Erythroblast (primary cell): ENCODE measurements at places on chromosomes 16 and 17.

DNA sequence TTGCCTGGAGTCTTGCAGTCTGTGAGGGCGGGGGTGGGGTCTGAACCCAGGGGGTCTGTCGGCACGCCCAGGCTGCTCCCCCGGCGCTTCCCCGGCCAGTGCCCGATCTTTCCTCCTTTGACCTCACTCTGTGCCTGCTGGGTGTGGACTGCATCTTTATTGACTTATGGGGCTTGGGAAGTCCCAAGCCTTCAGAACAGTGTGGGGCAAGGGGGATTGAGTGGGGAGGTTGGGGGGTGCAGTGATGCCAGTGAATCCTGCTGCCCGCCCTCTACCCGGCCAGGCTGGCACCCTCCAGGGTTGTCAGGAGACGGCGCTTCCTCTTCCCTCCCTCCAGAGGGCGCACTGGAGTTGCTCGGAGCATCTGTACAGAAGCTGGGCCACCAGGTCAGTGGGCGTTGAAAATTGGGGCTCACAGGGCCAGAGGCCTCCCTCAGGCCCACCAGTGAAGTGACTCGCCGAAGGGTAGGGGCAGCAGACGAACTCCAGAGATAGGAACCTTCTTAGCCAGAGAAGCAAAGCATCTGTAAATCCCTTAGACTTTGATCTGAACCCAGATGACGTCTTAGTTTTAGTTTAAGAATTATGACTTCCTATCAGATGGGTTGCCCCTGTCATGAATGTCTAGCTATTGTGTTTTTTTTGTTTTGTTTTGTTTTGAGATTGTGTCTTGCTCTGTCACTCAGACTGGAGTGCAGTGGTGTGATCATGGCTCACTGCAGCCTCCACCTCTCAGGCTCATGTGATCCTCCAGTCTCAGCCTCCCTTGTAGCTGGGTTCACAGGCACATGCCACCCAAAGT, 184.8 kb upstream of the CIBAR2 start:
- peak; percentile 61 for DNase-seq

DNA sequence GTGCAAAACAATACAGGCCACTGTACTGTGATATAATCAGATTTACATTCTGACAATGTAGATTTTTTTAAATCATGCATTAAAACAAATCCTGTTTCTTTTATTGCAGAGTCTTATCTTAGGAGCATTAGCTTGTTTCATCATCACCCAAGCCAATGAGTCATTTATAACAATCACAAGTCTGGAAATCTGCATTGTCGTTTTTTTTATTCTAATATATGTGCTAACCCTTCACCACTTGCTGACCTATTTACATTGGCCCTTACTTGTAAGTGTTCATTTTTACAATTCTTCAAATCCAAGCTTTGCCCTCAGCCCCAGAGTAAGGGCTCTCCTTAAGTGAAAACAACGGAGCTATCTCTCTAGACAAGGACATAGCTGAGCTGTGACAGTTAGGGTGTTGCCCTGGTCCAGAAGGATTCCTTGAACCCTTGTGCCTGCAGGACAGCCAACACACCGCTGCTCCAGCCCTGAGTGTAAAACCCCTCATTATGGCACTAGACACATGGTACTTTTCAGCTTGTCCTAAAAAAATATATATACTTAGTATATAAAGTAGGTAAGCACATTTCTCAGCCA, 3.7 kb downstream of the CMTM1 start:
- DNase-seq = peak; percentile 44

DNA sequence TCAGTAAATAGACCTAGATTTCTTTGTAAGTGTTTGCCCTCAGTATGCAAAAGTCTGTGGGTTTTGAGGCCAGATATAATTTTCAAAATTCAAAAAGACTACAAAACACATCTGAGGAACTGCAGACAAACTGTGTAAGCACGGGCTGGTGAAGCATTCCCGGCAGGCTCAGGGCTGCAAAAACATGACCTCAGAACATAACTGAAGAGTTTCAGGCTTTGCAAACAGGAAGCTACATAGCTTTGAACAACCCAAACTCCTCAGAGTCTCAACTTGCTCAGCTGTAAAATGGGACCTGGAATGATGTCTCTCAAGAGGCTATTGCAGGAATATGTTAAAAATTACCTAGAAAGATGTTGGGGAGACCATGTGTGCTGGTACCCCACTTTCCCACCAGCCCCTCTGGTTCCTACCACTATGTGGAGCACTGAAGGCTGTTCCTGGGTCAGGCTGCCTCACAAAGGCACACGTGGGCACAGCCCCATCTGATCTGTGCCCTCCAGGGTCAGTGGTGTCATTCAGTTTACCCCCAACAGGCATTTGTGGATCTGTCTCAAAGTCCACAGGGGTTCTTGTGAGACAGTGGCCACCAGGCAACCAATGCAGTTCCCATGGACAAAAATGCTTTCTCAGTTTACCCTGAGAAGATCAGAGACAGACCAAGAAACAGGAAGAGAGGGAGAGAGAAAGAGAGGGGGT, 72.9 kb downstream of the CREBBP start:
- no peak for DNase-seq

- DNase-seq = no peak
These were observed 98.7 kb upstream of the SDK2 start for GRCh38 chr17:73742948-73743381.

DNA sequence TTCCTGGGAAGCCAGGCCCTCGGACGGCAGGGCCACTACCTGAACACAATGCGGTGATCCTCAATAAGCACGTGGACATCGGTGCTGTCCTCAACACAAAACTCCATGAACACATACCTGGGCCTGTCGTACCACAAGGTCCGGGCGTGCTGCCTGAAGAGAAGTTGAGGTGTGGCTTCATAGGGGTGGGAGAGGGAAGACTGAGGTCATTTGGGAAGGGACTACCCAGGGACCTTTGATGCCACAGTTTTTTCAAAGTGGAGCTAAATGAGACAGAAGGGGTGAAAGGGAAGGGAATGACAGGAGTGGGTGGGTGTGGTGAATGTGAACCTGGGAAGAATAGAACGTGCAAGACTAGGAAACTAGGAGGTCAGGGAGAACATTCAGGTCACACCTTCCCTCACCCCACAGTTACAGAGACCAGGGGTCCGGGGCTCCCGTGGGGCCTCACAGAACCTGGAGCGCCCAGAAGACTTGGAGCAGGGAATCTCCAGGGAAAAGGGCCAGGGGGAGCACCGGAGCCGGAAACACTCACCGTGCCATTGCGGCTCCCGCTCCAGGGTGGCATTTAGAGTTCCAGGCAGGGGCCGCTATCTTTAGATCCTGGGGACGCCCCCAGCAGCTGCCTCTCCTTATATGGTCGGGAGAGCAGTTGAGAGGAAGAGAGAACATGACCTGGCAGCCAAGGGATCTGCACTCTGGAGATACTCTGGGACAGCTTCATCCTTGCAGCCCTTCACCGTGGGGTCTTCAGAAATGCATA, at the start of gene PTGES3L:
PTGES3L (minus strand) TSS at position 570 of the 763 bp plus-strand sequence; CDS start at position 543, 27 bp downstream.
- DNase-seq = peak; percentile 80

- DNase-seq = no peak
These were observed 36.3 kb downstream of the OR1D5 start for GRCh38 chr17:3026856-3027751.

GRCh38 chr17:4872786-4873185, 26.6 kb upstream of the C17orf107 start:
- DNase-seq = no peak
